D721Med (cell line): ENCODE measurements at places on chromosomes 2 and 18.

DNA sequence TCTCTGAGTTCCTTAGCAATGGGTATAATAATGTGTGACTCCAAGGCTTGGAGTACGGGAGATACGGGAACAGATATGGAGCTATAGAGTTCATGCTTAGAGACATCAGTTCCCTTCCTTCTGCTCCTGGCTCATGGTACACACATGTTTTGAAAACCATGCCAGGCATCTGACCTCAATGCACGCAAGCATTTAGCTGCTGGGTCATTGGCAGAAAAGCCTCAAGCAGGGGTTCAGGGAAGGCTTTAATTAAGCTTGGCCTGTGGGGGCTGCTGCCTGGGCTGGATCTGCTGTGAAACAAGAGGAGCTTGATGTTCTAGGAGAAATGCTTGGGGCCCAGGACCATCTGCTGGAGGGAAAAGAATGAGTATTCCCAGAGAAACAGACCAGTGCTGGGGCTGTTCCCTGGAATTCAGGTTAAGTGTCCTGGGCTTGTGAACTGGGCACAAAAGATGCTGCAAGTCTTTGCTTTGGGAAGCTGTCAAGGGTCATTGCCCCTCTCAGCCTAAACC lies 3.2 kb downstream of the ALLC start:
- DNase-seq: no peak

DNA sequence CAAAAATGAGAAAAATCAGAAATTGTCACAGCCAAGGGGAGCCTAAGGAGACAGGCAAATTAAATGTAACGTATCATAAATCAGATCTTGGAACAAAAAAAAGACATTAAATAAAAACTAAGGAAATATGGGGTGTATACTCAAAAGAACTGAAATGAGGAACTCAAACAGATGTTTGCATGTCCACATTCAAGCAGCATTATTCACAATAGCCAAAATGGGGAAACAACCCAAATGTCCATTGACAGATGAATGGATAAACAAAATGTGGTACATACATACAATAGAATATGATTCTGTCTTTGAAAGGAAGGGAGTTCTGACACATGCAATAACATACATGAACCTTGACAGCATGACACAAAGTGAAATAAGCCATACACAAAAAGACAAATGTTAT lies 155.8 kb upstream of the KLF7 start:
- DNase-seq: no peak

GRCh38 chr2:287911-288757 lies at the start of gene ALKAL2:
Gene ALKAL2 (minus strand): TSS chr2:288091. CDS start chr2:287835, 256 bp downstream.
- no peak for DNase-seq

DNA sequence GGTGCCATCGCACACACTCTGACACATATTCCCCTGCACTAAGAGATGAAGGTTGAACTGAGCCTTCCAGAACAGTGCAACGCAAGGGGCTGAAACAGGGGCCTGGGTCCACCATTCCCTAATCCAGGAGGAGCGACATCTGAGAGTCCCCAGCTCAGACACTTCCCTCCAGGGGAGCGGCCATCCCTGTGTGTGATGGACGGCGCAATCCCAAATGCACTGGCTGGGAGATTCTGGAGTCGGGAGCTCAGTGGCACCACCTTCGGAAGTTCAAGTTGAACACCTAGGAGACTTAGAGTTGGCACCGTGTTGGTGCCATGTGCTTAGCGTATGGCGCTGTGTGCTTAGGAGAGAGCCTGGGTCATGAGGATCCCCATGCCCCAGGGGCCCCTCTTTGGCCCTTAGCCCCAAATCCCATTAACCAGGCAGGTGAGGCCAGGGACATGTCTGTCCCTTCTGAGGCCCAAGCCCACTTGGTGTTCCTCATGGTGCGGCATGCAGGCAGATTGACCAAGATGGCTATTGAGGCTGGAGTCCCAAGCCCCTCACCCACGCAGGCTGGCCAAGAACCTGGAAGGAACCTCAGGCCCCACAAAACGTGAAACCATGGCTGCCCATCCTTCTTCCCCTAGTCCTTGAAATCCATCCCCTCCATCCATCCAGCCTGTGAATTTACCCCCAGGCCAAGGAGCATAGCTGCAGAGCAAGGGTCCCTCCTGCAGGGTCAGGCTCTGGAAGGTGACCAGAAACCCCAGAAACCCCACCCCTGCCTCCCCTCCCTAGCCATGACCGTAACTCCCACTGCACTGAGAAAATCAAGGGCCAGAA lies 114.1 kb upstream of the OTOS start:
- no peak for DNase-seq

DNA sequence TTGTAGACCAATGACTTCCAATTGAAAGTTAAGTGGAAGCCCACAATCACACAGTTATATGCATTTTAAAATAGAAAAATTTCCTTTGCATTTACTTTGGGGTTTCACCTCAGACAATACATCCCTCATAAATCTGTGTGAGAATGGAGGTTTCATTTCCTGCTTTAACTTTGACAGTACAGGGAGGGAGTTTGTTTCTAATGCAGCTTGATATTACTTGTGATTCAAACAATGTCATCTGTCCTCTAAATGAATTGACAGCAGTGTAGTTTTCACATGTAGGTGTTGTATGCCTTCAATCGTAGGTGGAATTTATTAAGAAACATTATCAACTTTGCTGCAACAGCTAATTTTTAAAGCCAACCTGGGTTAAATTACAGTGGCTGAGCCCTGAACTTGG lies 75.2 kb downstream of the TMEFF2 start:
- DNase-seq: no peak

DNA sequence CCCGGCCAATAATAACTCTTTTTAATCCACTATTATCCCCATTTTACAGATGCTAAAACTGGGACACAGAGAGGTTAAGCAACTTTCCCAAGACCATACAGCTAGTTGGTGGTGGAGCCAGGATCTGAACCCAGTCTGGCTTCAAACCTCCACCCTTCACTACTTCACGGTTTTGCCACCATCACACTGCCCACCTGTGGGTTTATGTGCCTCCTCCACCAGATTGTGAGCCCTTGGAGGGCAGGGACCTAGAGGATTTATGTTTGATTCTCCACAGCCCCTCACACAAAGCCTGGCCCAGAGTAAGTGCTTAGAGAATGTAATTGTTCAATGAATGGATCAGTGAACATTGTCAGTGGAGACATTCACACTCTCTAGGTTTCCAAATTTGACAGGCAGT lies 153.4 kb upstream of the MYCN start:
- no peak for DNase-seq

DNA sequence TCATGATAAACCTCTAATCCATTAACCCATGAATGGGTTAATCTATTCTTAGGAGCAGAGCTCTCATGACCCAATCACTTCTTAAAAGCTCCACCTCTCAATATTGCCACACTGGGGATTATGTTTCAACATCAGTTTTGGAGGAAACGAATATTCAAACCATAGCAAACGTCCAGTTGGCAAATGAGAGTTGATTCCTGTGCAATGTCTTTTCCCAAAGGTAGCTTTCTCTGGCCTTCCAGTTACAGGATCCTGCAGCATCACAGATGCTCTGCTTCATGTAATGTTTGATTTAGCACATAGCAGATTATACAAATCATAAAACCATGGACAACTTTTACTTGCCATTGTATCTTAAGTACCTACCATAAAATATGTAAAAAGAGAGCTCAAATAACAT lies 481.0 kb downstream of the TNS1 start:
- no peak for DNase-seq

- DNase-seq: no peak
Measured at GRCh38 chr2:18123577-18123976, 245.1 kb downstream of the KCNS3 start.

- DNase-seq: no peak
Measured at GRCh38 chr2:15927551-15928218, 12.7 kb upstream of the MYCN start.

- no peak for DNase-seq
Measured at GRCh38 chr18:53603276-53603675, 621.2 kb downstream of the MBD2 start.

DNA sequence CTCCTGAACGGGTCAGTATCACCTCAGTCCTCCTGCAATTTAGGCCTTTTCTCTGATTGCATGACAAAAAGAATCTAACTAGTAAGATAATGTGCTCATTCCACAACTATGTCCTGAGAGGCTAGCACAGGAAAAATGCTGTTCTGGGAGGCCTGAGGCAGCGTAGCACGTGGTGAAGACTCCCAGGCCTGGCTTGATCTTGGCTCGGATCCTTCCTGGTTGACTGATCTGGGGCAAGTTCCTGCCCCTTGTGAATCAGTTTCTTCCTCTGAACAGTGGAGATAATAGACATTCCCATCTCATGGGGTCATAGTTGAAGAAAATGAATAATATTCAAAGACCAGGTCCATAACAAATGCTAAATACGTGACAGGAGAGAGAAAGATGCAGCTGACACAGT lies 12.3 kb downstream of the FBLN7 start:
- DNase-seq: no peak

GRCh38 chr2:203191961-203192360 lies 46.9 kb upstream of the CYP20A1 start:
- no peak for DNase-seq

- DNase-seq: no peak
Measured at GRCh38 chr18:55918444-55918843, 330.5 kb upstream of the TCF4 start.

DNA sequence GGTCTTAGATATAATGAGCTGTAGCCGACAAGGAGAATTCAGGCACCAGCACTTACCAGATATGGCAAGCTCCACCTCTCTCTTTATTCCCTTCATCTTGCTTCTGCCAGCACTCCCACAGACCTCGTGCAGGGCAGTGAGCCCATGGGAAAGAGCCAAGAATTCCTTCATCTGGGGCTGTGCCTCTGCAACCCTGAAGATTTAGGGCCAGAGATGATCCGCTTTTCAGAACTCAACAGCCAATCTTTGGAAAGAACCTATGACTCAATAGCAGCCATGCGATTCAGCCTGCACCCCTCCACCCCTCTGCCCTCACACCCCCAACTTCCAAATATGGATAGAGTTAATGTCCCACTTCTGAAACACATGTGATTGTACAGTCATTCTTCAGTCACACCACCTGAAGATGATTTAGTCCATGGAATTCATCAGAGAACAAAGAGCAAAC lies 533.7 kb upstream of the TNP1 start:
- DNase-seq: no peak

- DNase-seq: no peak
Measured at GRCh38 chr2:222307143-222307756, 8.5 kb upstream of the PAX3 start.

DNA sequence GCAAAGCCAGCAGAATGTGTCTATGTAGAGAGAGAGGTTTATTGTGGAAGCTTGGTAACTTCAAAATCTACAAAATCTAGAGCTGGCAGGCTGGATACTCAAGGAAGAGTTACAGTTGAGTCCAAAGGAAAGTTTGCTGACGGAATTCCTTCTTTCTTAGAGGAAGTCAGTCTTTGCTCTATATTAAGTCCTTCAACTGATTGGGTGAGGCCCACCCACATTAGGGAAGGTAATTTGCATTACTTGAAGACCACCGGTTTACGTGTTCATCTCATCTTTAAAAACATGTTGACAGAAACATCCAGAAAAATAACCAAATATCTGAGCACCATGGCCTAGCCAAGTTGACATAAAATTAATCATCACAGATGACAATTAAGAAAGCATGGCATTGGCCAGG lies 101.5 kb downstream of the TEX51 start:
- DNase-seq: no peak

GRCh38 chr2:185374878-185375277 lies 363.7 kb upstream of the FSIP2 start:
- no peak for DNase-seq

- DNase-seq: no peak
Measured at GRCh38 chr2:12731701-12732280, 15.1 kb downstream of the TRIB2 start.

DNA sequence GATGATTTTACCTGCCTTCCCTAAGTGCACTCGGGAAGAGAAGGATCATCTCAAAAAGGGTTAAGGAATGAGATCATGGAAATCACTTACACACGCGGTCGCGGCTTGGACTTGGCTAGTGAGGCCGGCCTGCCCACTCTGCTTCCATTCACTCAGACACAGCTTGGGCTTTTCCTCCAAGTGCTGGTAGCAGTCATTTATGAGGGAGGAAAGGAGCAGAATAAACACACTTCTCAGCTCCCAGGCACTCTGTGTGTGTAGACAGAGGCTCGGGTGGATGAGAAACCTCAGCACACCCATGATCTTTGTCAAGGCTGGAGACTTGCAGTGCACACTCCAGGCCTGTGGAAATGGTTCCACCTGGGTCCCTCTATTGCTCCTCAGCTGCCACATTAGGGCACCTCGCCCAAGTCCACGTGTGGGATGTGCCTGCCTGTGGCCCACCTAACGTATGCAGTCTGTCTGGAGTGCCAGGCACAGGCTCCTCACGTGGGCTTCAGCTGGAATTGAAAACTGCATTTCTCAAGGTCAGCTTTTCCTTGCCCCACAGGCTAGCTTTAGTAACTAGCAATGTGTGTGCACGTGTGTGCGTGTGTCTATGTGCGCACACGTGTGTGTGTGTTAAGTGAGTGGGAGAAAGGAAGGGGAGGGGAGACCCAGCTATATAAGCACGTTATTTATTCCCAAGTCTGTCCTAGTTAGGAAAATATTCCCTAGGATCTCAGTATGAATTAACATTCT lies 288.4 kb downstream of the SOX11 start:
- DNase-seq: no peak

DNA sequence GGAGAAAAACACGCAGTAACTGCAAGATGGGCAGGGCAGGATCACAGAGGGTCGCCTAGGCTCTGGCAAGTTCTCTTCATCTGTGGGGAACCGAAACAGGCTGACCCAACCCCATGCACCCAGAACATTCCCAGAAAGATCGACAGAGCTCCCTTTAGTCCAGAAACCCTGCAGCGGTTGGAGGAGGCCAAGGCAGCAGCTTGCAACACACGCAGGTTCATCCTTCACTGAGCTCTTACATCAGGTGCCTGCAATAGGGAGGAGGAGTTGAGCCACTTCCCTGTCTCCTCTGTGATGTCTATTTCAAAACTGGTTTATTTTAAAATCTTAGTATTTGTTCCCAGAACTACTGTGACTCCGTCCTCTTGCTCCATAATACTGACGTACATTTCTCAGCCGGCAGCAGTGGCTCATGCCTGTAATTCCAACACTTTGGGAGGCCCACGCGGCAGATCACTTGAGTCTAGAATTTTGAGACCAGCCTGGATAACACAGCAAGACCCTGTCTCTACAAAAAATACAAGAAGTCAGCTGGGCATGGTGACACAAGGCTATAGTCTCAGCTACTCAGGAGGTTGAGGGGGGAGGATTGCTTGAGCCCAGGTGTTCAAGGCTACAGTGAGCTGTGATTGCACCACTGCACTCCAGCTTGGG lies 11.5 kb upstream of the SLC11A1 start:
- no peak for DNase-seq
